ENCODE measurements at places on chromosomes 11 and 22. TPM values are rescaled to one million over a fixed set of nuclear protein-coding genes. Genes with fewer than 3 reads are reported as not detected.

The FGF4 gene
- total RNA-seq, result not detected

The C22orf39 gene
- total RNA-seq, result 90.0 TPM

The CASP5 gene
- not detected for total RNA-seq

The SCT gene
- not detected for total RNA-seq

The TMEM138 gene
- total RNA-seq, result 27.3 TPM

The CCDC34 gene
- 4.6 TPM for total RNA-seq

The KRTAP5-2 gene
- not detected for total RNA-seq

The APLNR gene
- total RNA-seq, result 6.1 TPM

The BTG4 gene
- not detected for total RNA-seq

The RIC3 gene
- 52.6 TPM for total RNA-seq

The OR4P4 gene
- total RNA-seq, result not detected

The MS4A6E gene
- total RNA-seq, result not detected

The WBP2NL gene
- total RNA-seq, result 1.3 TPM

The BRSK2 gene
- 0.34 TPM for total RNA-seq

The CECR2 gene
- 7.7 TPM for total RNA-seq

The MRGPRX3 gene
- total RNA-seq, result not detected

The NOX4 gene
- total RNA-seq, result 35.9 TPM

The TENM4 gene
- total RNA-seq, result 83.3 TPM

The KRTAP5-5 gene
- total RNA-seq, result not detected

The C11orf97 gene
- not detected for total RNA-seq

The GGTLC3 gene
- 13.3 TPM for total RNA-seq

The UBQLN3 gene
- 1.6 TPM for total RNA-seq

The TM7SF2 gene
- 66.7 TPM for total RNA-seq

The KCNJ11 gene
- 13.4 TPM for total RNA-seq

The LRRC32 gene
- 18.1 TPM for total RNA-seq

The KCNK7 gene
- not detected for total RNA-seq

The CCDC15 gene
- total RNA-seq, result 2.8 TPM

The PATE2 gene
- total RNA-seq, result not detected

The ME3 gene
- total RNA-seq, result 44.8 TPM

The MS4A8 gene
- not detected for total RNA-seq

The ARHGEF17 gene
- total RNA-seq, result 54.0 TPM

The LRP4 gene
- 2.8 TPM for total RNA-seq

The TSSK2 gene
- total RNA-seq, result 0.78 TPM

The OR52I2 gene
- total RNA-seq, result not detected

The MIAT gene
- total RNA-seq, result 1.3 TPM

The KRTAP5-1 gene
- total RNA-seq, result not detected

The TNNT3 gene
- 4.1 TPM for total RNA-seq

All from thyroid gland (tissue), 4 donors.